ENCODE measurements at places on chromosomes 11 and 22.

- DNase-seq: no peak
Observed at GRCh38 chr11:2259466-2259830, 10.9 kb downstream of the ASCL2 start.

GRCh38 chr11:134691985-134692384 is 279.9 kb upstream of the B3GAT1 start:
- DNase-seq: no peak

DNA sequence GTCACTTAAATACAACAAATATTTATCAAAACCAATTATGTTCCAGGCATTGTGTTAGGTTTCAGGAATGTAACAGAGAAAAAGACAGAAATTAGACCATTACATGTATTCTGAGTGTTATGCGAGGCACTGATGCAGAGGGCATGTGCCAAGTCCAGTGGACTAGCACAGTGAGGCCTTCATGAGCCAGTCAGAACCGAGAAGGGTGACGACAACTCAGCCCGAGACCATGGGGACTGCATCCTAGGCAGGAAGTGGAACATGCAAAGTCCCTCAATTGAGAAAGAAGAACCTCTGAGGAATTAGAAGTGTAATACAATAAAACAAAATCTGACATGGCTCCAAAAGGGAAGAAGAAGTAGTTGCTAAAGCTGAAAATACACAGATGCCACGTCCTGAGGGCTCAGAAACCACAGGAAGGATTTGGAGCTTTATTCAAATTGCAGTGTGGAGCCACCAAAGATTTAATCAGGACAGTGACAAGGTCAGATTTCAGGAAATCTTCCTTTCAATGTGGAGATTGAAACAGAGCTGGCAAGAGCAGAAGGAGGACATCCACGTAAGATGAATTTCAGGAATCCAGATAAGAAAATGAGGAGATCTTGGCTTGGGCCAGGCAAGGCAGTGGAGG is 529.6 kb downstream of the NTM start:
- no peak for DNase-seq

DNA sequence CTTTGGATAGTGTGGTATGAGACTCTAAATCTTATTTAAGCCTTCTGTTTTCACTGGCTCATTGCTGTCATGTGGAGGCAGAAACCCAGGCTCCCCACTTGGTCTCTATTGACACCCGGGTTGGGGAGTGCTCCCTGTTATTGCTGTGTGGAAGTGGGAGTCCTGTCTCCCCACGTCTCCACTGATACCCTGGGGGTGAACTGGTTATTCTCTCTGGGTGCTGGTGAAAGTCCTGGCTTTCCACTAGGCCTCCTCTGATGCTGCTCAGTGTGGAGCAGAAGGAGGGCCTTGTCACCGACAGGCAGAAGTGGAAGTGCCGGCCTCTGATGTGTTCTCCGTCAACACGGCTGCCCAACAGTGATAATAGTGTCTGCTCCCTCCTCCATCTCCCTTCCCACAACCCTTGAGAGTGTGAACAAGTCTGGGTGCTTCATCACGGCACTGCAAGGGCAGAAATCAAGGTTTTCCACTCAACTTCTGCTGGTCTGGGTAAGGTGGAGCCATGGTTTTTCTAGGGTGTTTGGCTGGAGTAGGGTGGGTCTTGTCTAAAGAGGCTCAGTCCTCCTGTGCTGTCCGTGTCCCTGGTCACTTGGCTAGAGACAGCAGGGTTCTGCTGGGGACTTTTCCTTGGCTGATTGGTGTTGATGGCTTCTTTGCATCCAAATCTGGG is 240.7 kb upstream of the B3GAT1 start:
- DNase-seq: no peak

DNA sequence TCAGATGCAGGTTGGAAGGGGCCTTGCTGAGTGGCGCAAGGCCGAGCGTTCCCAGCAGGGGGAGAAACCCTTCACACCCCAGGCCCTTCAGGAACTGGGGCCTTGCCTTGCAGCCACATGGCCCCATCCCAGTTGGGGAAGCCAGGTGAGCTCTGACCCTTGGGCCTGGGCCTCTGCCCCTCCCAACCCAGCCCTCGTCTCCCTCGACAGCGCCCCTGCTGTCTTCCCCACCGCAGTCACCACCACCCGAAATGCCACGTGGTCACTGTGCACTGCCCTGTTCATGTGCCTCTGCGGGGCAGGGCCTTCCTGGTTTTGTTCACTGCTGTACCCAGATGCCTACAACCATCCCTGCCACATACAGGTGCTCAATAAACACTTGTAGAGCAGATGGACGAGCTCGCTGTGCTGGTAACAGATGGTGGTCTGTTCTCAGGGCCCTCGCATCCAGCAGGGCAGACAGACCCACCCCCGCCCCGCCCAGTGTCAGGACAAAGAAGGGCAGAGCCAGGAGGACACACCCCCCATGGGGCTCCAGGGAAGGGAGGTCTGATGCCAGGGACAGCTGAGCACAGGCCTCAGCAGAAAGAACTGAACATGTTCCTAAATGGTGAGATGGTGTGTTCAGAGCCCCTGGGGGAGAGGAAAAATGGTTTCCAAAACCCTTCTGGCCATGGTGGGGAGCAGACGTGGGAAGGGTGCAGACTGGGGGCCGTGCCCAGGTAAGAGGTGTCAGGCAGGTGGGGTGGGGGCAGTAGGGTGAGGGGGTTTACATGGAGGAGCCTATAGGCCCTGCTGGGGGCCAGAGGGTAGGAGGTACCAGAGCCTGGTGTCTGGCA is 3.7 kb downstream of the POLR2L start:
- DNase-seq: no peak

GRCh38 chr11:125938418-125938817 is 7.4 kb upstream of the VSIG10L2 start:
- DNase-seq: no peak

DNA sequence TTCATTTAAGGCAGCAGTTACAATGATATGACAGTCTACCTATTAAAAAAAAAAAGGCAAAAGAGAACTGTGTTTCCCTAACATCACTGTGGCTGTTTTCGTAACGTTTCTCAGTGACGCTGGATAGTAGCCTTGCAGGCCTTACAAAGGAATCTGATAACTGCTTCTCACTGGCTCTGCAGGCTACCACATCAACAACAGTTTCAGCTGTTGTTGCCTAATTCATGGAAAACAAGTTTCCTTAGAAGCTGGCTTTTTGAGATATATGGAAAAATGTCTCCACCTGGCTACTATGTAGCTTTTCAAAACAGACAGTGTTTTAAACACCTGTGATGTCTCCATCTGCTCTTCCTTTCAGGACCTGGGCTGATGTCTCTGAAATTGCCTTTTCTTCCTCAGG is 3.8 kb downstream of the OR51V1 start:
- no peak for DNase-seq

GRCh38 chr11:73983741-73984538 is 1.3 kb upstream of the UCP2 start:
- no peak for DNase-seq

GRCh38 chr11:60125956-60126585 is 37.6 kb downstream of the MS4A2 start:
- DNase-seq: no peak

DNA sequence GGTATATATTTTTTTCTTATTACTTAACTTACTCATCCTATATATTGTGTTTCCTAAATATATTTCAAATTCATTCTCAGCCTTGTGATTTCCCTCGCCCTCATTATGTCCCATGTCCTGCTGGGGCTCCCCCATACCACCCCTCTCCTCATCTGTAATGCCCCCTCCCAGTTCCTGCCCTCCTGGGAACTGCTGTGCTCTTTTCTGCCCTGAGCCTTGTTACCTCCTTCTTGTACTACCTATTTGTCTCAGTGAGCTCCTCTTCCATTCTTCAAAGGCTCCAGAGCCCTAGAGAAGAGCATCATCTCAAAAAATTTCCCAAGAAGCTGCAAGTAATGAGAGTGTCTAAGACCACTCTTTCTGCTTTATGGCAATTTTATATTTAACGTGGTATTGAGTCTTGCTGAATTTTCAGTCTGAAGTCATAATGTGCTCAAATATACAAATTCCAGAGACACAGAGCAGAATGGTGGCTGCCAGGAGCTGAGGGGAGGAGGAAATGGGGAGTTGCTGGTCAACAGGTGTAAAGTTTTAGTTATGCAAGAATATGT is 66.5 kb upstream of the TOP3B start:
- DNase-seq: no peak

- no peak for DNase-seq
Observed at GRCh38 chr11:105241136-105241535, 101.6 kb upstream of the CARD18 start.

DNA sequence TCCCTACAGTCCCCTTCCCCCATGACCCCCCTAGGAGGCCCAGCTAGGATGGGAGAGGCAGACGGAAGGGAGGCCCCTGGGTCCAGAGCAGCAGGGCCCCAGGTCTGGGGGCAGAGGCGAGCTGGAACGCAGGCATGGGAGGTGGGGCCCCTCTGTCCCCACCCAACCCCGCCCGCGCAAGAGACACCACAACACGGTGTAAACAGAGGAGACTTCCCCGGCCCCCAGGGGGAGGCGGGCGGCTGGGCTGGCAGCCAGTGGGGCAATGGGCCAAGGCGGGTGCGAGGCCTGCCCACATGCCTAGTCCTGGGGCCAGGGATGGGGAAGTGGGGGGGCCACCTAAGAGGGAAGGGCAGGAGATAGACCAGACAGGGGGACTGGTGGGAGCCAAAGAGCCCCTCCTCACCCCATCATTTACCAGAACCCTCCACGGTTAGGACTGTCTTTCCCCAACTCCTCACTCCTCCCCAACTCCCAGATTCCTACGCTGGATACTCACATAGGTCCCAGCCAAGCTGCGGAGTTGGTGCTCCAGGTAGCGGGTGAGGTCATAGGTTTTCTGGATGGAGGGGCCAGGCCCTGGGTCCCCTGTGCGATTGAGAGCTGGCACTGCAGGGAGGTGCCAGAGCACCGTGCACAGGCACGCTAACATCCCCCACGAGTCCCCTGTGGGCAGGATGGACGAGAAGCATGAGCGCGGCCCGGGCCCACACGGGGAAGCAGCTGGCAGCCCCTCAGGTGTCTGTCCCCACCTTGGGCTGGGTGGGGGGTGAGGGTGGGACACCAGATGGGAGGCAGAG is 6.2 kb downstream of the CLCF1 start:
- DNase-seq: no peak

DNA sequence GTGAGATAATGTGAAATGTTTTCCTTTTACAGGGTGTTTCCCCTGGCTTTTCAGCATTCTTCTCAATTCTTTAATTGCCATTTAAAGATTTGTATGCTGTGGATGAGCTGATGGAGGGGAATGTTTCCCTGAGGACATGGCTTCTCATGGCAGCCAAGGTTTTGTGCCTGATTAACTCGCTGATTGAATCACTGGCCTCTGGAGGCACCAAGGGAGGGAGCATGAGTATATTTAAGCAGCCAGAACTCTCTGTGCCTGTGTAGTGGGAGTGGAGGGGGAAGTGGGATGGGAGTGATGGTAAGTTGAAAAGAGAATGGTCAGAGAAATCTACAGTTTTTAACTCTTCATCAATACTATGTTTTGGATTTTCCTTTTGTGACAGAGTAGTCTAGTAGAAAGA is 88.7 kb downstream of the STIM1 start:
- no peak for DNase-seq

- no peak for DNase-seq
Observed at GRCh38 chr11:36976741-36977140, 378.7 kb upstream of the RAG2 start.

- no peak for DNase-seq
Observed at GRCh38 chr11:45313171-45313865, 27.2 kb upstream of the SYT13 start.

GRCh38 chr22:23570681-23571080 is 9.4 kb downstream of the IGLL1 start:
- DNase-seq: no peak

- DNase-seq: no peak
Observed at GRCh38 chr11:119362741-119363080, 16.2 kb upstream of the MFRP start.

DNA sequence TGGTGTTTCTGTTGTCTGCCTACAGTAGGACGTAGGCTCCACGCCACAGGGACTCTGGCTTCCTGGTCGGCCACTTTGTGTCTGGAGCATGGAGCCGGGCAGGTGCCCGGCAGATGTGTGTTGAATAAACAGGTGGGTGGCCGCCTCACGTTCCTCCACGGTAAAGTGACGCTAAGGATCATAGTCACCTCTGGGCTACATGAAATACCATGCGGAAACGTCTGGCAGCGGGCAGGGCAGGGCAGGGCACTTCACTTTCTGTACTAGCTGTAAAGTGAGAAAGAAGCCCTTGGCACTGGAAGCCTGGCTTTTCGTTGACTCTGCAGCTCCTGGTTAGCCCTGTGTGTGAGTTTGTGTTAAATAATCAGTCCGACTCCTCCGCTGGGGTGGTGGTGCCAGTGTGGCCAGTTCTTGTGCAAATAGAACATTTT is 52.4 kb downstream of the MCM5 start:
- no peak for DNase-seq

- DNase-seq: no peak
Observed at GRCh38 chr11:61972672-61973475, 5.4 kb upstream of the FTH1 start.

DNA sequence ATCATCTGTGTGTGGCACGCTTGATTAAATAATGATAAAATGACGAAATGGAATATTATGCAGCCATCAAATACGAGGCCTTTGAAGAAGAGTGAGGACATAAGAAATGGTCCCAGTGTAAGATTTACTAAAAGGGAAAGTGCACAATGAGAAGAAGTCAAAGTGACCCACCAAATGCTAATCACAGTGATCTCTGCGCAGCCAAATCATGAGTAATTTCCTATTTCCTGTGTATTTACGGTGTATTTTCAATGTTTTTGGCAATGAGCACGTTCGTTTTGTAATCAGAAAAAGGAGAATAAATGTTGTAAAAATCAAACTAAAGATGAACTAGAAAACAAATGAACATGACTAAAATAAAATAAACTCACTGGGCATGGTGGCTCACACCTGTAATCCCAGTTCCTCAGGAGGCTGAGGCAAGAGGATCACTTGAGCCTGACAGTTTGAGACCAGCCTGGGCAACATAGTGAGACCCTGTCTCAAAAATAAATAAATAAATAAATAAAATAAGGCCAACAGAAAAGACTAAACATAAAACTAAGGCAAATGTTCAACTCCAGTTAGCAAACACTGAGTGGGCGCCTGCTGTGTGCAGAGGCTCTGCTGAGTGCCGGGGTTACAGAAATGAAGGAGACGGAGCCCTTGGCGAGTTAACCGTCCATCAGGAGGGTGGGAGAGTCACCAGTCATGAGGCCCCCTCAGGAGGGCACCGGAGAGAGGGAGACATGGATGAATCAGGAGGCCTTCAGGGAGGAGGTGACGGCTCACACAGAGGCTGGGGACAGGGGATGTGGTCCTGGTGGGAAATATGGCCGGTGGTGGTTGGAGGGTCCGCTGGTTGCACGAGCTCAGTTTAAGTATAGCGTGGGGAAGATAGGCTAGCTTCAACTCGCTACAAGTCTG is 26.0 kb upstream of the CBX7 start:
- no peak for DNase-seq

GRCh38 chr11:71465054-71465453 is 12.1 kb downstream of the NADSYN1 start:
- peak; percentile 35 for DNase-seq

GRCh38 chr11:35015621-35016387 is 99.4 kb downstream of the PDHX start:
- no peak for DNase-seq
